Omental fat pad (tissue), 4 donors: ENCODE measurements at places on chromosomes 2 and 18. TPM values are rescaled to one million over a fixed set of nuclear protein-coding genes. Genes with fewer than 3 reads are reported as not detected.

DNA sequence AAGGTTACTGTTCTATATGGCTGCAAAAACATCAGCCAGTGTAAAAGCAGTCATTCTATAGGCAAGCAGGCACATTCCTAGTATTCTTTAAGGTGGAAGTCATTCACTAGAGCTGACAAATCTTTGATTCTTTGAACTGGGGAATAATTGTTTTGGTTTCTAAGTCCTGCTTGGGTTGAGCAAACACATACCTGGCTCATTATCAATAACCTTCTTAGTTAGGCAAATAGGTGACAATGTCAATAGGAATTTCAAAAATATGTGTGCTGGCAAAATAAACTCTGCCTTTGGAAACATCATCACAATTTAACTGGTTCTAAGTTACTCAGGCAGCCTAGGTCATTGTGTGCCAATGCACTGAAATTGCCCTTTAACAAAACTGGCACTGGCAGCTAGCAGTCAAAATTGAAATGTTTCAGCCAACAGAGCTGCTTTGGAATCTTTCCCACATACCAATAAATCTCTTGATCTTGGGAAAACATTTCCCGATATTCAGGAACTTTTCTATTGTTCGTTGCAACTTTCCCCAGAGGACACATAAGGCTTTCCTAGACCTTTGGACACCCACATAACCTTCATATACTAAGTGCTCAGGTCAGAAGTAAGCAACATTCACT is 402.0 kb upstream of the MMADHC start:
- no peak for DNase-seq

- DNase-seq, result no peak
These were observed 28.3 kb upstream of the ICOS start for GRCh38 chr2:203908066-203908796.

GRCh38 chr2:152489364-152489763 is 154.4 kb downstream of the FMNL2 start:
- DNase-seq, result no peak

DNA sequence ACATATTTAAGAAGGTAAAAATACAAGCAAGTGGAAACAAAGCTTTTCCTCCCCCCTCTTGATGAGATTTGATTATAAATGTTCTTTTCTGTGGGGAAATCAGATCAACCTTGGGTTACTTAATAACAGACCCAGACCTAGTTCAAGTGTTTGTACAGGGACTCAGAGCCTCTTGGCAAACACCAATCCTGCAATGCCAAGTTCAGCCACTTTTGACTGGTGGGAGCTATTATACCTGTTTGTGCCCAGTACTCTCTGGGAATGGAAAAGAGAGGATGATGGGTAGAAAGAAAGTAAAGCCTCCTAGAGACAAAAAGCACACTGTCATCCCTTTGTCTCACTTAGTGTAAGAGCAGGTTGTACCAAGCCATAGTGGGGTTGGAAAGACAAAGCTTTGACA is 63.8 kb upstream of the EPHA4 start:
- no peak for DNase-seq

Gene REEP1
- total RNA-seq, result 4.6 TPM
